ENCODE measurements at places on chromosomes 1 and 21.

GRCh38 chr1:239558559-239558958 lies 172.2 kb downstream of the CHRM3 start:
- DNase-seq, result no peak

- DNase-seq, result no peak
Measured at GRCh38 chr1:11541956-11542355, 63.0 kb downstream of the DISP3 start.

- no peak for DNase-seq
Measured at GRCh38 chr21:46509741-46510502, 51.2 kb downstream of the DIP2A start.

DNA sequence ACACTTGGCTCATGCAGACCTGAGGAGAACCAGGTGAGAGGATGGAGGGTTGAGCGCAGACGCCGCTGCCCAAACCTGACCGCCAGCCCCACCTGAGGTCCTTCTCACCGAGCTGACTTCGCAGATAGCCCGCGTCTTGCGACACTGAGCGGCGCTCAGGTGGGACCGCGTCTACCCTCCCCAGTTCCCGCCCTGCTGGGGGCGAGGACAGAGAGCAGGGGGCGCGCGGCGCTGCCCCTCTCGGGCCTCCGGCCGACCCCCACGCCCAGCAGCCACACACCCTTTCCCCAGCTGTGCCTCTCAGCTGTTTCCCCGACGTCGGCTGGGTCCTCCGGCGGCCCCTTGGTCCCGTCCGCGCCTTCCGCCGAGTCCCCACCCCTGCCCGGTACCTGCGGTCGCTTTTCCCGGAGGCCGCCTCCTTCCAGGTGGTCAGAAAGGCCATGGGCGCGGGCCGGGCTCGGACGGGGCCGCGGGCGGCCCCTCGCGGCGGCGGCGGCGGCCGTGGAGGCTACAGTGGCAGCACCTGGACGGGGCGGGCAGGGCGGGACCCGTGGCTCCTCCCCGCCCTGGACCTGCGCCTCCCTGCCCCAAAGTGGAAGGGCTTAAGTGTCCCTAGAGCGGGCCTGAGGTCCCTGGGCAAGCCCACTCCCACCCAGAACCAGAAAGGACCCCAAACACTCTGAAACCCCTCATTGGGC lies 14.4 kb upstream of the TTC39A start:
- DNase-seq, result no peak

GRCh38 chr1:156591432-156592157 lies at the start of gene NAXE:
Gene NAXE, plus strand, starts transcription at chr1:156591776. Its CDS starts 29 bp downstream, at chr1:156591805.
- DNase-seq, result no peak

- no peak for DNase-seq
Measured at GRCh38 chr1:185608177-185608576, 126.0 kb upstream of the HMCN1 start.

DNA sequence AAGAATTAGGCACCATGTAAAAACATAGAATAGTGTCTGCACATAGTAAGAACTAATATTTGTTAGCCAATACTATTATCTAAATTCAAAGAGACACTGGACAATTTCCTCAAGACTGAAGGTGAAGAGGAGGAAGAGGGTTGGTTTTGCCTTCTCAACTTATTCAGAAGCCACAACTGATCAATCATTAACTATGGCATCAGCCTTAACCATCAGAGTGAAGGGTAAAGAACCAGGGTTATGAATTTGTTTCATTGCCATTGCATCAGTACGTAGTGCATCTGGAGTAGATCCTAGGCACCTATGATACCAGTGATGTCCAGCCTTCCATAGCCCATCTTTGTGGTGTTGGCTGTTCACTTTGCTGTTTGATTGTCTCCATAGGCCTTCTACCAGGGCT lies 421.7 kb upstream of the DEPDC1 start:
- no peak for DNase-seq

- DNase-seq, result no peak
Measured at GRCh38 chr1:32199717-32200072, 700 bp upstream of the CCDC28B start.

DNA sequence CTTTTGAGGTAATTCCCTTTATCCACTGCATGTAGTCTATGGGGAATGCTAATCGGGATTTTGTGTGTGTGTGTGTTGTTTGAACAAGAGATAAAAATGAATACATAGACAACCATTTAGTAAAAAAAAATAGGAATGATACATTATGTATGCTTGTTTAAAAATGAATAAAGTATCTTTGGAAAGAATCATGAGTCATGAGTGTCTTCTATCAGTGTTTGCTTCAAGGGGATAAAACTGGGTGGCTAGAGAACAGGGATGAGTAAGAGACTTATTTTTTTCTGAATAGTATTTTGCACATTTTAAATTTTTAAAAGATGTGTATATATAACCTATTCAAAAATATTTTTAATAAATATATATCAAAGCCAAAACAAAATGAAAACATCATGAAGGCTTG lies 839.4 kb upstream of the ADGRL4 start:
- DNase-seq, result no peak

DNA sequence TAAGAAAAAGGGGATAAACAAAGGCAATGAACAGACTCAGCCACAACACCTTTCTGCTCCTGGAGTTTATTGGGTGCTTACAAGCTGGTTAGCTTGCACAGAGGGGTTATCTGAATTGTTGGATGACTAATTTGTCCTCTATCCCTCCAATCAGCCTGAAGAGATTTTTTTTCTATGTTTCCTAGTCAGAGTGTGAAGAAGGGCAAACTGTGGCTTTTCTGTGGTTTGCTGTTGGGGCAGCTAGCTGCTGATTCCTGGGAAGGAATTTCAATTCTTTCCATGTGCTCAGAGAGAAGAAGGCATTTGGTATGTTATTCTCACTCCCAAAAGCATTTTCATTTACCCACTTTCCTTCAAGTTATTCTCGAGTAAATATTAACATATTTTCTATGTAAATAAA lies 48.6 kb downstream of the PCP4 start:
- DNase-seq, result no peak
